Pons (tissue), 1 donor: ENCODE measurements at places on chromosomes 6 and 20.

GRCh38 chr6:53263917-53264316 lies 84.8 kb downstream of the ELOVL5 start:
- DNase-seq: no peak

DNA sequence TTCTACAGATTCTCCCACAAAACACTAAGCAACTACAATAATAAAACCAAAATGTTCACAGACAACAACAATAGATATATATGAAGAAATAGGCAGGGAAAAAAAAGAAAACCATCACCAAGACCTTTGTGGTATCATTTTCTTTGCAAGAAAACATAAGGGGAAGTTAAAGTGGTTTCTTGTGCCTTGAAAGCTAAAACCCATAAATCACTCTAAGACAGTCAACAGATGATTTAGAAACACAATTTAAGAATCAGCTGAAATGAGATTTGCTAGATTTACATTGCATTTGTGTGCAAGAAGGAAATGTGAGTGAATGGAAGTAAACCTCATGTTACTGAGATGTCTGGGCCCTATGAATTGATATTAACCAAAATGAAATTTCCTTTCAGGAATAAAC lies 1265.4 kb upstream of the GJE1 start:
- DNase-seq: no peak

DNA sequence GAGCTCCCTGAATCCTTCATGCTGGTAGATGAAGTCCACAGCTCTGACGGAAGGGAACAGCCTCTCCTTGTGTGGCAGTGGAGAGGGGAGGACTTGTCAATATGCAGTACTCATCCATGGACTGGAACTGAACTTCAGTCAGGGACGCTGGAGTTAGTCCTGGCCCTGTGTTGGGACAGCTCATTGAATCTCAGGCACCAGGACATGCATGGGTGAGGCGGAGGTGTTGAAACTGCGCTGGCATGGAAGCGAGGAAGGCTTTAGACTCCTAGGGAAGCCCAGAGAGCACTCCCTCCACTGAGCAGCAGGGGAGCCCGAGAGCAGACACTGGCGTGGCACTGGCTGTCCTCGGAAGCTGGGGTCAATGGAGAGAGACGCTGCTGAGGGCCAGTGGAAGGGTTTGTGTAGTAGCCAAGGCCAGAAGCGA lies 161.3 kb upstream of the GGTLC1 start:
- no peak for DNase-seq

DNA sequence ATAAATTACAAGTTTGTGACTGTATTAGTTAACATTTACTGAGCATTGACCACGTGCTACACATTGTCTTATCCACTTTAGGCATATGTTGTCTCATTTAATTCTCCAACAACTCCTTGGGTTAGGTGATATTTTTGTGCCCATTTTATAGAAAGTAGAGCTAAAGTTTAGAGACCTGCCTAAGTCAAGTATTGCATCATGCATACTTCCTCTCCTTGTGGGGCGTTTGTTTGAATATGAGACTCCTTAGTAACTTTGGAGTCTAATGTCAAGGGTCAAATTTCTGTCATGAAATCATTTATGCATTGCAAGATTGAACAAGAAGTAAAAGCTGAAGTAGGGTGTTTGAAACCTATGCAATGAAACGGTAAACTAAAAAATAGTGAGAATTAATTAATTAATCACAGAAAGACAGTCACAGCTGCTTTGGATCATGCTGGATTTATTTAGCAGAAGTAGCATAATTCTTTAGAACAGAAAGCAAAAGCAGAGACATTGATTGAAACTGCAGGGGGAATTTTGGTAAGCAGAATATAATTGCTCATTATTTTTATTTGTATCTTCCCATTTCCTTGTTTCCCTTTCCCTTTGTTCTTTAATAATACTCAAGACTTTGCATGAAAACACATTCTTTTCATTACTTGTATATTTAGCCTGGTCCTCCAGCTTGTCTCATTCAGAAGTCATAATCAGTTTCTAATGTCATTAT lies 1374.4 kb upstream of the GJE1 start:
- no peak for DNase-seq
